Trophoblast cell (in vitro differentiated cells and primary cell): ENCODE measurements at places on chromosomes 12 and 14.

- no peak overlapping the region for H3K27ac ChIP-seq
- no peaks in the 10 kb centered on the region for H3K27me3 ChIP-seq
- H3K4me3 ChIP-seq = no peak overlapping the region
- H3K36me3 ChIP-seq = no peaks in the 10 kb centered on the region
- no peak for DNase-seq
- no peaks in the 10 kb centered on the region for H3K4me1 ChIP-seq
These were observed 99.1 kb downstream of the CAPZA3 start for GRCh38 chr12:18837025-18837424.

DNA sequence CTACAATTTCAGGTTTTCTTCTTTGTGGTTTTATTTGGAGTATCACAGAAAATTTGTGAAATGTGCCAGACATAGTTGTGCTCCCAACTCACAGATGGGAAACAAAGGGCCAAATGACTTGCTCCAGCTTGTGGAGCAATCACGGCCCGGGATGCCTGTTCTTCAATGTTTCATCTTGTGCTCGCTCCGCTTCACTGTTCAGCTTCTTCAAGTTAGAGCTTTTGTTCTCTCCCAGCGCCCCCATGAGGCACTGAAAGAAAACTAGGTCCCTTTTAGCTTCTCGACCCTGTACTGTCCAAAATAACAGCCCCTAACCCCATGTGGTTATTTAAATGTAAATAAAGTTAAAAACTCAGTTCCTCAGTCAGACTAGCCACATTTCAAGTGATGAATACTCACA is 187.9 kb upstream of the STXBP6 start:
- H3K27me3 ChIP-seq = no peaks in the 10 kb centered on the region
- no peaks in the 10 kb centered on the region for H3K36me3 ChIP-seq
- H3K4me3 ChIP-seq = no peak overlapping the region
- no peaks in the 10 kb centered on the region for H3K4me1 ChIP-seq

GRCh38 chr12:10171973-10172728 is at the start of gene OLR1:
Gene OLR1, minus strand, starts transcription at chr12:10172132. Its CDS starts 55 bp downstream, at chr12:10172077.
- peak; percentile 71 for DNase-seq
- H3K4me3 ChIP-seq = no peak within 1 kb of the TSS
- H3K4me1 ChIP-seq = no peaks in the 10 kb centered on the region
- H3K27me3 ChIP-seq = no peaks in the 10 kb centered on the region
- H3K27ac ChIP-seq = no peak within 1 kb of the TSS
- H3K36me3 ChIP-seq = no peaks in the 10 kb centered on the region

- no peak overlapping the region for H3K27ac ChIP-seq
- H3K4me1 ChIP-seq = no peaks in the 10 kb centered on the region
- H3K4me3 ChIP-seq = no peak overlapping the region
These were observed 114.2 kb downstream of the TTC6 start for GRCh38 chr14:37709419-37710195.
